AG04450 (cell line): ENCODE measurements at places on chromosomes 2 and 18. TPM values are rescaled to one million over a fixed set of nuclear protein-coding genes. Genes with fewer than 3 reads are reported as not detected.

- DNase-seq = no peak
These were observed 674.8 kb upstream of the ZEB2 start for GRCh38 chr2:145194673-145195072.

DNA sequence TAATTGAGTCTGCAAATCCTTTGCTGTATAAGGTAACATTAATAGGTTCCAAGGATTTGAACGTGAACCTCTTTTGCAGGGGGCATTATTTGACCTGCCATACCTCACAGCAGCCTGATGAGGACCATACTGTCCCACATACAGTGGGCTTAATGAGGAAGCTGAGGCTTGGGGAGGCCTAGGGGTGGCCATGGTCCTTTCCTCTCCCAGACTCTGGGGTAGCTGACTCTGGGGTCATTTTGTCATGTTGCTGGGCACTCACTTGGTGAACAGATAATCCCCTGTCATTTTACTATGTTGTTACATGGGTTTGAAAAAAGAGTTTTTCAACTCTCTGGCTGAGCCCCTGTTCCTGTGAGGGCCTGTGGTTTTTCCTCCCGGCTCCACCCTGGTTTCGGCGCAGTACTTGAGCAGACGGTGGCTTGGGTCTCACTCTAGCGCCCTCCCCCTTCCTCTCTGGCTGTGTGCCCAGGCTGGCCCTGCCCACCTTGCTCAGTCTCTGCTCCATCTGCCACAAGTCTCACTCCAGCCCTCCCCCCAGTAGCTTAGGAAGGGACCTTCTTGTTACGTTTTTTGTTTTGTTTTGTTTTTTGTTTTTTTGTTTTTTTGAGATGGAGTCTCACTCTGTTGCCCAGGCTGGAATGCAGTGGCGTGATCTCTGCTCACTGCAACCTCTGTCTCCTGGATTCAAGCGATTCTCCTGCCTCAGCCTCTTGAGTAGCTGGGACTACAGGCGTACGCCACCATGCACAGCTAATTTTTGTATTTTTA, 21.0 kb downstream of the INPP4A start:
- no peak for DNase-seq

- DNase-seq = no peak
These were observed 32.5 kb downstream of the EEF1B2 start for GRCh38 chr2:206192157-206192556.

Gene HOXD3
- not detected in 2 replicates for polyA plus RNA-seq

DNA sequence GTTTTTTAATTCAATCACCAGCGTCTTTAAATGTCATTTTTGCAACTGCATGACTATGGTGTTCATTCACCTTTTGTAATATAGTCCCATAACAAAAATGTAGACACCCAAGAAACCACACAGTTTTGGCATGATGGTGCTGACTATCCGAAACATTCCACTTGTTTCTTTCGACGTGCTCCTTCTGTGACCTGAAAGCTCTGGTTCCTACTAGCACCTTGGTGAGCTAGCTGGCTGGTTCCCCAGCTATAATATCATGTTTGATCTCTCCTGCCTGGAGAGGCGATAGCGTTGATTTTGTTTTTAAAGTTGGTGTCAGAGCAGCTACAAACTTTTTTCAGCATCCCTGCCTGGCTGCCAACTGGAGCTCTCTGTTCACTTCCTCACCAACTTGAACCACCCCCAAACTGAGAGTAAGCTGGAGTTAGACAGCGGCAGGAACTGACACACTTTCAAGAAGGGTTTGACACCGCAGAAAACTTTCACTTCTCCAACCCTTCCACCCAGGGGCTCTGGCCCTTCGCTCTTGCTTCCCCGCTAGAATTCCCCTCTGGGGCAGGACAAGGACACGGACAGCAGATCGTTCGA, 1.1 kb downstream of the ATAD2B start:
- no peak for DNase-seq

GRCh38 chr18:24710474-24710873, 250.0 kb downstream of the HRH4 start:
- no peak for DNase-seq

DNA sequence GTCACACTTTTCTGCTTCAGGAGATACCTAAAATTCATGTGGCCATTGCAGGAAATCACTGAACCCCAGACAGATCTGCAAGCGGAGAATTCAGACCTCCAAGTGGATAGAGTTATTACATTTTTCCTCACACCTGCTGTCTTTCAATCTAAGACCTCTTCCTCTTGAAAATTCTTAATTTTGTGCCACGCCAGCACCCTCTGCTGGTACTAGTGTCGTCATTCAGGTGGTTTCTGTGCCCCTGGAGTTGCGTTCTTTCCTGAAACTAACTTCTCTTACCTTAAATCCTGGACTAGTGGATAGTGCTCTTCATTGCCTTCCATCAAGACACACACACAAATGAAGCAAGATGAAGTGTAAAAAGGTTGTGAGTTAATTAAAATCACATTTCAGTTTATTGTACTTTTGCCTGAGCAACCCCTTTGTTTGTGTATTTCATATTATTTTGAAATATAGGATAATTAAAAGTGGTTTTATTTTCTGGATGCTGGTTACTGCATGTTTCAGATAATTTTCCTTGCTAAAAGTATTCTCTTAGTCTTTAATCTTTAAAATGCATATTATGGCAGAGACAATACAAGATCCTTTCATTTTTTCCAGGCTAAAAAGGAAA, 1.6 kb upstream of the DNER start:
- DNase-seq = no peak

Gene MATN3
- polyA plus RNA-seq = 2.7 and 3.0 TPM in 2 replicates

Gene MROH2A
- not detected in 2 replicates for polyA plus RNA-seq

DNA sequence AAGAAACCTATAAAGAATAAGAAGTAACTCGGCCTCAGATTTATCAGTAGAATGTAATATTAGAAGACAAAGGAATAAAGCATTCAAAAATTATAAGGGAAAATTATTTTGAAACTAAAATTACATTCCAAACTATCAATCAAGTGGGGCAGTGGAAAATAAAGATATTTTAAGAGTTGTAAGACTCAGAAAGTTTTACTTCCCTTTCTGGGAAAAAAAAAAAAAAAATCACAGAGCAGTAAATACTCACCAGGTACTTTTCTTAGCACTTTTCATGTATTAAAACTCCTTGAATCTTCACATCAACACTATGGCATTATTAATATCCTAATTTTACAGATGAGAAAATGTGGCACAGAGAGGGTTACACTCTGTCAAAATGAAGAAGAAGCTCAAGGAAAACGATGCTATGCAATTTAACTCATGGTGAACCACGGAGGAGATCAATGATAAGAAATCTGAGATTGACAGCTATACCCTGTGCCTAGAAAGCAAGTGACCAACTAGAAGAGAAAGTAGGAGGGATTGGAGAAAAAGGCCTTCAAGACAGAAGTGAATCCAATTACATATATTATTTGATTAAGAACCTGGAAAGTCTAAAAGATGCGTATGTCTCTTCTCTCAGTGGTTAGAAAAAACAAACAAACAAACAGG, 238.9 kb upstream of the ID2 start:
- no peak for DNase-seq

GRCh38 chr18:8081872-8082553, 514.9 kb downstream of the PTPRM start:
- no peak for DNase-seq

DNA sequence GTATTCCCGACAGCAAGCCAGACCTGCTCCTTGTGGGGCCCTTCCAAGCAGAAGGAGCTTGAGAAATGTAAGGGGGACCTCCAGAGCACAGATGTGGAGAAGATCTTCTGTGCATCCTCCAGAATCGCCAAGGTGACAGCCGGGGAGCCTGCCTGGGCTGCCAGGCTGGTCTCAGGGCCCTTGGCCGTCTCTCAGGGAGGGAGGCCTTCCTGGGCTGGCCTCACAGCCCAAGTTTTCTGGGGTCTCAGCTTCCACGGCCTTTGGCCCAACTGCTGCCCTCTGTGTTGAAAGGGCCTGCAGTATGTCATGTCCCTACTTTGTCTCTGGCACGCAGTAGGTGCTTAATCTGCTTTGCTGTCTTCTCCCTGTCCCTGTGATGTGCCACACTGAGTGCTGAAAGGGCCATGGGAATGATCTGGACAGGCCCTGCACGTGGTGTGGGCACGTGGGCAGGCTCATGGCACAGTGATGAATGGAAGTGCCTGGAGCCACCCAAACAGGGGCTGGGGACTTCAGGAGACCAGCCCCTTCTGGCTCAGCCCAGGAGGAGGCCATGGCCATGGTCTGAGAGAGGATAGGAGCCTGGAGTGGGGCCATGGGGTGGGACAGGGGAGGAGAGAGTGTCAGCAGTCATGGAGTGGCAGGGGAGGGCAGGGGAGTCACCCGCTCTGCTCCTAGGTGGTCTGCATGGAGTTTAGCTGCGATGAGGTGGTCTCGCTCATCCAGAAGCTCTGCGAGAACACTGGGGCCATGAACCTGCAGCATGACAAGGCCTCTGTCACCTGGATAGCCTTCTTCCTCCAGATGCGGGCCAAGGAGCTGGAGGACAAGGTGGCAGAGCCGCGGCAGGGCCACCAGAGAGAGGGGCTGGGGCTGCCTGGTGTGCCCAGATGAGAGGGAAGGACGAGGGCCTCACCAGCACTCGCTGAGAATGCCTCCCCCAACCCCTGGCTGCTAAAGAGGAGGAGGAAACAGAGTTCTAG, 35.4 kb downstream of the HJURP start:
- DNase-seq = no peak

Gene GPR39
- 2.9 and 3.6 TPM in 2 replicates for polyA plus RNA-seq

Gene SELENOI
- 8.9 and 10.9 TPM in 2 replicates for polyA plus RNA-seq

Gene UGT1A3
- not detected in 2 replicates for polyA plus RNA-seq

DNA sequence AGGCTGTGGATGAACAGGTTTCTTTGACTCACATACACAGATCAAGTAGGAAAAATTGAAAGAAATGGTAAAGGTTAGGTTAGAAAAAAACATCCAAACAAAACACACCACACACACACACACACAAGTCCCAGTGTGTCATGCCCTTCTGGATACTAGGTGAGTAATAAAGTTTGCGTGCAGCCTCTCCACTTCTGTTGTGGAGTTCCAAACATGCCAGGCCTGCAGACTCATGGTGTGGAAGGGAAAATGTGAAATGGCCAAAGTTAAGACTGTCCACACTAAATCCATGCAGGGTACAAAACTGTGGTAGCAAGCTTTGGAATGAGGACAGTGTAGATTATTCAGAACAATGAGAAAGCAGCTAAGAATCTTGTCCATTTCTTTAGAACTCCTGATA, 114.6 kb downstream of the IKZF2 start:
- DNase-seq = peak; percentile 18

Gene FBXO36
- 1.8 and 2.0 TPM in 2 replicates for polyA plus RNA-seq

Gene DLGAP1
- 0.09 and 0.17 TPM in 2 replicates for polyA plus RNA-seq

- DNase-seq = no peak
These were observed 90.6 kb downstream of the SNTG2 start for GRCh38 chr2:1041012-1041805.

Gene LIPG
- 0.11 and 0.19 TPM in 2 replicates for polyA plus RNA-seq

DNA sequence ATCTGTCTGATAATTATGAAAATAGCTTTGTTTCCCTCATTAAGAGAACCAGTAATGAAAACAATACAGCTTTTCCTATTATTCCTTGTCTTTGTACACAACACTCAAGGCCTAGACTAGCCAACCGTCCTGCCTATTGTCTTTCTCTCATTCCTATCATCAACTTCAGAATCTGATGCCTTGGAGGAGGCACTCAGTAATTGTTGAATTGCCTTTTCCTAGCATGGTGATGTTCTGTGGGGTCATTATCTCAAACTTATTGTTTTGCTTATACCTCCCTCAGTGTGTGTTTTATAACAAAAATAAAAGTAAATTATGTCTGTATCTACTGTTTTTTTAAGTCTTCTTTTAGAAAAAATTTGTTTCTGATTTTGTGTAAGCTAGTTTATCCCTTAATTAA, 208.7 kb downstream of the RIT2 start:
- DNase-seq = no peak

Gene HOXD11
- polyA plus RNA-seq = not detected in 2 replicates

GRCh38 chr2:140695155-140695554, 1435.7 kb downstream of the LRP1B start:
- DNase-seq = peak; percentile 8

- DNase-seq = no peak
These were observed 324.1 kb downstream of the LPIN1 start for GRCh38 chr2:12070581-12070980.

DNA sequence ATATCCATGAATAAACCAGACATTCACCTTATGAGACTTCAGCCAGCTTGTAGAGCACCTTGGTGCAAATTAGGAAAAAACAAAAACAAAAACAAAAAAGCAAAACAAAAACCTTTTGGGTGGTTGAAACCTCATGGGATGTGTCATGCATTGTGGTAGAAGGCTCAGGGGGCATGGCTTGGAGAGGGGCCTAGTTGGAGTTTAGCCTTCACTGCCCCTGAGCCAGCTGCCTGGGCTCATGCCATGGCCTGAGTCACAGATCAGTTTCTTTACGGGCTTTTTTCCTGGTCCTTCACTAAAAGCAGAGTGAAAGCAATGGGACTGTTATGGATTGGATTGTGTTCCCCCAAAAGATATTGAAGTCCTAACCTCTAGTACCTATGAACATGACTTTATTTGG, 22.0 kb upstream of the DAPL1 start:
- no peak for DNase-seq

Gene SPDYA
- polyA plus RNA-seq = 0.07 and 0.22 TPM in 2 replicates

DNA sequence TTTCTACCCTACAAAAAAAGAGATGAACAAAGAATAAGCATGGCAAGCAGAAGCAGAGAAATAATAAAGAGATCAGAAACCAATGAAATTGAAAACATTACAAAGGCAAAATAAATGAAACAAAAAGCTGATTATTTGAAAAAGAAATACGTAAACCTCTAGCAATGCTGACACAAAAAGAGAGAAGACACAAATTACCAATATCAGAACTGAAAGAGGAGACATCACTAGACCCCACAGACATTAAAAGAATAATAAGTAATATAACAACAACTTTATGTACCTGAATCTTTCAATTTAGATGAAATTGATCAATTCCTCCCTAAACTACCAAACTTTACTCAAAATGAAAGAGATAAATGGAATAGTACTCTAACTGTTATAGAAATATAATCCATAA, 75.9 kb downstream of the TMEM163 start:
- no peak for DNase-seq

Gene ALK
- not detected in 2 replicates for polyA plus RNA-seq

GRCh38 chr2:222878301-222878876, 17.6 kb downstream of the ACSL3 start:
- DNase-seq = no peak

Gene SLC14A1
- 73.9 and 80.5 TPM in 2 replicates for polyA plus RNA-seq

GRCh38 chr18:36752929-36753865, 75.6 kb downstream of the TPGS2 start:
- no peak for DNase-seq

Gene PPM1B
- polyA plus RNA-seq = 29.0 and 29.1 TPM in 2 replicates

GRCh38 chr2:234306426-234307173, 190.3 kb downstream of the ARL4C start:
- no peak for DNase-seq

GRCh38 chr2:209790066-209790728, 18.6 kb downstream of the UNC80 start:
- no peak for DNase-seq

DNA sequence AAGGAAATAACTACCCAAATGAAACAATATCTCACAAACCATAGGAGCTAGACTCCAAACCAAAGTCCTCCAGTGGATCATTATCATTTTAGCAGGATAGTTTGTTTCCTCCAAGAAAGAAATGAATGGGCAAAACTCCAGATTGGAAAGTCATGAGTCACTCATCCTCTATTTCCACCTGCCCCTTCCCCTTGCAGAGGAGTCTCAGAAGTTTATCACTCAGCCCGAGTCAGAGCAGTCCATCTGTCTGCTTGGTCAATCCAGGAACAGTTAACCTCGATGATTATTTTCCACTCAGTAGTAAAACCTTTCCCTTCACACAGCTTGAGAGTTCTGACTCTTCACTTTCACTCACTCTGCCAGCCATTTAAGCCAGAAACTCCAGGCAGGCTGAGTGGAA, 462.2 kb downstream of the BCL11A start:
- no peak for DNase-seq

- no peak for DNase-seq
These were observed 31.9 kb downstream of the HS1BP3 start for GRCh38 chr2:20618886-20619521.

Gene CREG2
- polyA plus RNA-seq = not detected in 2 replicates
